Glomerular endothelial cell (primary cell): ENCODE measurements at places on chromosomes 6 and 20. TPM values are rescaled to one million over a fixed set of nuclear protein-coding genes. Genes with fewer than 3 reads are reported as not detected.

DNA sequence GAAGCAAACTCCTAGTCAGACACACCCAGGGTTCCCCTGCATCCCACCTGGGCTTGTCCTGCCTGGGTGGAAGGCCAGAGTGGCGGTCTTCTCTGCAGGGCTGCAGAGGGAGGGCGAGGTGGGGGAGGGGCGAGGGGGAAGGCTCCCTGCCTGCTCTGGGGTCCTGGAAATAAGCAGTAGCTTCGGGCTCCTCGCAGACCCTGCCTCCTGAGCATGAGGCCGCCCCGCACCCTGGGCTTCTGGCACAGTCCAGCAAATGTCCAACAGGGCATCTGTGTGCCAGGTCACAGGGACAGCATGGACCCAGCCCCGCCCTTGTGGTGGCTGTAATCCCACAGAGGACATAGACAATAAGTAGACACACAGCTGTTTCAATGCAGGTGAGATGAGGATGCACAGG, 193.8 kb downstream of the TAF4 start:
- DNase-seq: no peak

- no peak for DNase-seq
These were observed 293.7 kb upstream of the RSPO3 start for GRCh38 chr6:126824815-126825214.

DNA sequence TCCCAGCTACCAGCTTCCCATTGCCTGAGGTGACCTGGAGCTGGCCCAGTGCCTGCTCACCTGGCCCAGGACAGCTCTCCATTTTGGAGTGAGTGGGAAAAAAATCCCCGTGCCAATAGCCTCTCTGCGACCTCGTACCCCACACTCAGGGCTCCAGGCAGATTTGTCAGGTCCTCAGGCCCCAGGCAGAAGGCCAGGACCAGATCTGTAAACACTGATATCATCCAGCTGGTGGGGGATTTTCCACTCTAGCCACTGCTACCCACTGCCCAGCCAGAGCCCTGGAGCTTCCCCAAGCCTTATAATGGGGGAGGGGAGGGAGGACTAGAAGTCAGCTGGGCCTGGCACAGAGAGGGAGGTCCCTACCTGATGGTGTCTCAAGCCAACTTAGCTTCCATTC, 1.3 kb upstream of the PGC start:
- no peak for DNase-seq

DNA sequence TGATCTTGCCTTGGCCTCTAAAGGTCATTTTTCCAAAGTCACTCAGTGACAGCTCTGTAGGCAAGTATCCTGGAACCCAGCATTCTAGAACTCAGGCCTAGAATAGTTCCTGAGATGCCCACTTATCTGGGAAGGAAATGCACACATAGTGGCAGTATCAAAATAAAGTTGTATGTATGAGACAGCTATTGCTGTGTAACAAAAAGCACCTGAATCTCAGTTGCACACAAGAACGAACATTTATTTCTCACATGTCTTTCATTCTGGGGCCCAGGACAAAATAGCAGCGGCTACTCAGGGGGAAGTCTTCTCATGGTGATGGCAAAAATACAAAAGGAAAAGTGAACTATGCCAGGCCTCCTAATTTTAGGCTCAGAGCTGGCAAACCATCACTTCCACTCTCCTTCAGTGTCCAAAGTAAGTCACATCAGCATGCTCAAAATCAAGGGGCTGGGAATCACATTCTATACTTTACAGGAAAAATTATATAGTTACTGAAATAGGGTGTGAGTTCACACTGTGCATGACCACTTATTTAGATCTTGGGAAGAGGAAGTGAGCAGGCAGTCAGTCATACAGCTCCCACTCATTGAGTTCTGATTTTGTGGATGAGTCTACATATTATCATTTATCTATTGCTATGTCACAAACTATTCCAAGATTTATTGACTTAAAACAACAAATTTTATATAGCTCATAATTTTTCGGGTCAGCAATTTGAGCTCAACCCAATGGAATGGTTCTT, 133.7 kb upstream of the RIN2 start:
- DNase-seq: no peak

GRCh38 chr20:33407251-33407650, 5.9 kb upstream of the CDK5RAP1 start:
- no peak for DNase-seq

- DNase-seq: no peak
These were observed 4.9 kb downstream of the SMAP1 start for GRCh38 chr6:70672549-70672948.

GRCh38 chr6:95601133-95601532, 23.8 kb downstream of the MANEA start:
- no peak for DNase-seq

DNA sequence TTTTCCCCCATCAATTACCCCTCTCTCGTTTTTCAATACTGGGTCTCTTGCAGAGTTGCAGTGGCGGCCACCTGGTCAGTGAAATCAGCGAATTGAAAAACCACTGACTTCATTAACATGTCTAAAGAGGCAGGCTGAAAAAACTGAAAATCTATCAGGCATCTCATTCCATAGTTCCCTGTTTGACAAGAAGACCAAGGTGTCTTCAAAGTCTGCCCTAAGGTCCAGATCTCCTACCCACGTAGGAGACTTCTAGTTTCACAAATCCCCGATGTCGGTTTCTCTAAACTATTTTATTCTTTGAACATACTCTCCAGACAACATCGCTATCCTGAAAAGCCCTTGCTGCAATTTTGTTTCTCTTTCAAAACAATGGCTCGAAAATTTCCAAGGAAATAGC, 796 bp upstream of the TUBB start:
- no peak for DNase-seq

GRCh38 chr6:153096031-153096430, 35.1 kb downstream of the RGS17 start:
- DNase-seq: no peak

Gene KCNS1
- total RNA-seq: 0.12 and 0.34 TPM in 2 replicates

Gene GATA5
- not detected in 2 replicates for total RNA-seq

Gene PRKN
- total RNA-seq: 0.63 and 0.93 TPM in 2 replicates

Gene CST5
- total RNA-seq: not detected in 2 replicates

Gene EFCAB8
- 0.05 TPM in 1 of 2 replicates, not detected in the other for total RNA-seq
